ENCODE measurements at places on chromosomes 12 and 14. TPM values are rescaled to one million over a fixed set of nuclear protein-coding genes. Genes with fewer than 3 reads are reported as not detected.

GRCh38 chr14:59920378-59920683, 387 bp downstream of the LRRC9 start:
- no peaks in the 10 kb centered on the region for H3K36me3 ChIP-seq
- no peak overlapping the region for H3K4me3 ChIP-seq
- H3K27ac ChIP-seq: no peak overlapping the region
- H3K27me3 ChIP-seq: peaks cover 43% of the 10 kb centered on the region
- H3K4me1 ChIP-seq: no peaks in the 10 kb centered on the region

DNA sequence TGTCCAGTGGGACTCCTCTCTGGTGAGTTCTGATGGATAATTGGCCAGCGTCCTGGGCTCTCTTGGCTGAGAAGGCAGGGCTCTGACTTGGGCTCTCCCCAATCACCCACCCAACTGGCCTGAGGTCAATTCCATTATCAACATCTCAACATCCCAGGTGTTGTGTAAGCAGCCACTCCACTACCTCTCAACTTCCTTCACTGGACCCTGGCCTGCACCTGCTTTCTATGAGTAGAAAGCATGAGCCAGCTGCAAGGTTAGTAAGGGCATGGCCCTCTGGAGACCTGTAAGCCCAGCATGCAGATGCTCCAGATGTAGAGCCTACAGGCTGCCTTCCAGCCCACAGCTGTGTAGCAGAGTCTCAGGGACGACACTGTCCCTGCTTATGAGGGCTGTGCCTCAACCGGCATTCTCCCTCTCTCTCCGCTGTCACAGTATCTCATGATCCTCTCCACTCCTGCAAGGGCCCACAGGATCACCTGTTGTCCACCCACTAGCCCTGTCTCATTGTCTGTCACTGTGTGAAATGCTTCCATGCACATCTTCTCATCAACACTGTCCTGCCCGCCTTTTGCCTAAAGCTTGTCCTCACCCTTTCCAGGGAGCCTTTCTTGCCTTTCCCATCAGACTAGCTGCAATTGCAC, 5.4 kb upstream of the KRT81 start:
- no peak for DNase-seq
- peaks cover 34% of the 10 kb centered on the region for H3K27me3 ChIP-seq
- H3K36me3 ChIP-seq: no peaks in the 10 kb centered on the region
- no peak overlapping the region for H3K27ac ChIP-seq

MTHFD1 gene
- 104 TPM for total RNA-seq

ABCC9 gene
- not detected for total RNA-seq

IAPP gene
- not detected for total RNA-seq

- no peak for DNase-seq
- H3K27me3 ChIP-seq: no peaks in the 10 kb centered on the region
- no peaks in the 10 kb centered on the region for H3K36me3 ChIP-seq
- peak overlapping the region; percentile 37 for H3K4me3 ChIP-seq
Measured at GRCh38 chr12:132686825-132687210, 324 bp downstream of the POLE start.

GRCh38 chr14:74756326-74756725, 6.8 kb upstream of the YLPM1 start:
- no peak overlapping the region for H3K4me3 ChIP-seq
- no peak for DNase-seq
- no peaks in the 10 kb centered on the region for H3K4me1 ChIP-seq
- H3K27ac ChIP-seq: no peak overlapping the region
- no peaks in the 10 kb centered on the region for H3K36me3 ChIP-seq

MEG3 gene
- total RNA-seq: 227 TPM

CCDC38 gene
- total RNA-seq: not detected

- H3K4me1 ChIP-seq: peaks cover 6% of the 10 kb centered on the region
- no peak overlapping the region for H3K27ac ChIP-seq
- no peak for DNase-seq
- H3K27me3 ChIP-seq: peaks cover 3% of the 10 kb centered on the region
- no peaks in the 10 kb centered on the region for H3K36me3 ChIP-seq
- H3K4me3 ChIP-seq: no peak overlapping the region
Measured at GRCh38 chr12:92550661-92551060, 152.1 kb upstream of the PLEKHG7 start.

GRCh38 chr12:45912774-45913173, 77.6 kb downstream of the SCAF11 start:
- peak; percentile 30 for DNase-seq
- no peaks in the 10 kb centered on the region for H3K36me3 ChIP-seq
- H3K27me3 ChIP-seq: no peaks in the 10 kb centered on the region
- no peaks in the 10 kb centered on the region for H3K4me1 ChIP-seq
- no peak overlapping the region for H3K4me3 ChIP-seq

DNA sequence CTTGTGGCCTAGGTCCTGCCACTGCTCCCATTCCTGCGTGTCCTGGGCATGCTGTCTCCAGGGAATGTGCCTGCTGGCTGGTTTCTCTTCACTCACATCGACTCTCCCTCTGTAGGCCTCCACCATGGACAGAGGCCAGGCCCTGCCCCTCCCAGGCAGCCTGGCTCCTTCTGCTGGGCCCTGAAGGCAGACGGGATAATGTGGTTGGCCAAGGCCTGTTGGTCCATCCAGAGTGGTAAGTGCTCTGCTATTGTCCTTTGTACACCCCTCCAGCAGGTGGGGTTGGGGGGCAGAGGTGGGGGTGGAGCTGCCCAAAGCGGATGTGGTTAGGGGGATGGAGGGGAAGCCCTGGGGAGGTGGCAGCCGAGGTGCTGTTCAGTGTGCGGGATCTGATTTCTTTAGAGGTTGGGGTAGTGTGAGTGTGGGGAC, 9.5 kb upstream of the NR4A1 start:
- no peak overlapping the region for H3K27ac ChIP-seq
- peaks cover 33% of the 10 kb centered on the region for H3K4me1 ChIP-seq
- no peaks in the 10 kb centered on the region for H3K27me3 ChIP-seq
- no peak for DNase-seq
- no peaks in the 10 kb centered on the region for H3K36me3 ChIP-seq

GRCh38 chr12:132427999-132428935, 61.7 kb upstream of the FBRSL1 start:
- H3K4me3 ChIP-seq: no peak overlapping the region
- no peaks in the 10 kb centered on the region for H3K27me3 ChIP-seq
- H3K36me3 ChIP-seq: no peaks in the 10 kb centered on the region
- no peak for DNase-seq

DNA sequence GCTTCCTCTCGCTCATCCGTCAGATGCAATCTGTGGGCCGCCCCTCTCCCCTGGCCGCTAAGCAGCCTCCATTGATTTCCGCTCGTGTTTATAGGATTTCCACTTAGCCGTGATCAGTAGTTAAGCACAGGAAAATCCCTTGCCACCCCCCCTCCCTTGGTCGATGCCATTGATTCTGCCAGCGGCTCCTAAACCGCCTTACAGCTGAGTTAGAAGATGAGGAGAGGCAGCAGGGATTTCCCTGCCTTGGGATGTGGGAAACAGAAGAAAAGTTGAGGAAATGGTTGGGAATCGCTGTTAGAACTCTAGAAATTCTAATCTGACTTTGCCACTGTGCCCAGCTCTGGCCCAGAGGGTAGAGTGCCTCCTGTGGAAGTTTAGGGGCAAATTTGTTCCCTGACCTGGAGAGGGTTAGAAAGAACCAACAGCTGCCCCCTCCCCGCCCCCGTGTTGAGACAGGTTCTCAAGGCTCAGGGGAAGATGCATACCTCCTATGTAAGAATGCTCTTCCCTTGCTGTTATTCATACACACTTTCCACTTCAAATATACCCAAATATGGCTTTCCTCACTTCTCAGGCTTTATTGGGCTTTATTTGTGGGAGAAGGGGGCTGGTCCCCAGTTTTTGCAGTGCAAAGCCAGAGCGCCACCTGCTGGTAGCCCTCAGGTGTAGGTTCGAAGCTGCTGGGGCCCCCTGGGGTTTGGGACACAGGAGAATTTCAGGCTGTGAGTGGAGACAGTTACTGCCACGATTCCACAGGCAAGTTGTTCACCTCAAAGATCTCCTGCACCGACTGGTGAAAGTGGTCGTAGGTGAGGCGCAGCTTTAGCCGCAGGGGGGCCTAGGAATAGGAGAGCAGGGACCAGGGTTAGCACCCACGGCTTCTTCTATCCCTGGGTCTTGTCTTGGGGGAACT, 3.2 kb downstream of the THTPA start:
- H3K27me3 ChIP-seq: no peaks in the 10 kb centered on the region
- peaks cover 11% of the 10 kb centered on the region for H3K36me3 ChIP-seq
- H3K4me1 ChIP-seq: peaks cover 11% of the 10 kb centered on the region
- H3K4me3 ChIP-seq: no peak overlapping the region
- DNase-seq: peak; percentile 35

DNA sequence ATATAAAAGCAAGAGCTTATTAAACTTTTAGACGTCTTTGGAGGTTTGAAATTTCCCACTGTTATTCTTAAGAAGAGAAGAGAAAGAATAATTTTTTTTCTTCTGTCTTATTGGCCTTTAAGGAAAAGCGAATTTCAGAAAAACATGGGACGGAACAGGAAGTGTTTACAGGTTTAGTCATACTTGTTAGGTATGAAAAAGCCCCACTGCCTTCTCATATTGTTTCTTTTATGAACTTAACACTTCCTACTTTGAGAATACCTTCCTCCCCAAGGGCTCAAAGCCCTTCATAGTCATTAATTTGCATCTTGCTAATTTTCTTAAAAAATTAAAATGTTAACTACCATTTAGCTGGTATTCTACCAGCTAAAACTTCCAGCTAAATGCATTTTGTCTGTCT, 82.0 kb downstream of the ETV6 start:
- H3K4me1 ChIP-seq: peaks cover 33% of the 10 kb centered on the region
- no peaks in the 10 kb centered on the region for H3K27me3 ChIP-seq
- peak; percentile 83 for DNase-seq
- H3K27ac ChIP-seq: peak overlapping the region; percentile 91
- H3K36me3 ChIP-seq: peaks cover 2% of the 10 kb centered on the region

DNA sequence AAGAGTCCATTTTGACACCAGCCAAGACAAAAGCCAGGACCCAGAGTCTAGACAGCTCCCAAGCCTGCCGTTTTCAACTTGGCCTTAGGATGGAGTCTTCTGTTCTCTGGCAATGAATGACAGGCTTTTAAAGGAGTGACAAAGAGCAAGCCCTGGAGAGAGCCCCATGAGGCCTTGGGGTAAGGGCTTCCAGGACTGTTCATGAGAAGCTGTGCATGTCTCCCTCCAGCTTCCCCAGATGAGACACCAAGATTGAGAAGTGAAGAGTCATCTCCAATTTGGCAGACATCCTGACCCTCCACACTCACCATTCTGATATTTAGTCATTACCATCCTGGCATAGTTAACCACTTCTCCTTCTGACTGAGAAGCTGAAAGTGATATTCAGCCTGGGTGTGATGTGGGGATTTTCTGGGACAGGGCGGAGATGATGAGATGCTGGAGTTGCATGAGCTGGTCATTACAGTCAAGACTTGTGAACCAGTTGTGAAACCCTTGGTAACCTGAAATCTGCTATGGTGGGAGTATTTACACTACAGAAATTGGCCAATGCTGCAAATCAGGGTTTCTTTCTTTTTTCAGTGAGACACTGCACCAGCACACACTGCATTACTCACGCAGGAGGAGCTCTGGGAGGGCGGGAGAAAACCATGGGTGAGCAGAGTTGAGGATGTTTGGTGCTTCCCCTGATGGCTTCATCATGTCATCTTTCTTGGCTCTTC, 77.8 kb downstream of the VCPKMT start:
- H3K4me1 ChIP-seq: peaks cover 22% of the 10 kb centered on the region
- no peak overlapping the region for H3K4me3 ChIP-seq
- DNase-seq: no peak
- no peaks in the 10 kb centered on the region for H3K27me3 ChIP-seq

DNA sequence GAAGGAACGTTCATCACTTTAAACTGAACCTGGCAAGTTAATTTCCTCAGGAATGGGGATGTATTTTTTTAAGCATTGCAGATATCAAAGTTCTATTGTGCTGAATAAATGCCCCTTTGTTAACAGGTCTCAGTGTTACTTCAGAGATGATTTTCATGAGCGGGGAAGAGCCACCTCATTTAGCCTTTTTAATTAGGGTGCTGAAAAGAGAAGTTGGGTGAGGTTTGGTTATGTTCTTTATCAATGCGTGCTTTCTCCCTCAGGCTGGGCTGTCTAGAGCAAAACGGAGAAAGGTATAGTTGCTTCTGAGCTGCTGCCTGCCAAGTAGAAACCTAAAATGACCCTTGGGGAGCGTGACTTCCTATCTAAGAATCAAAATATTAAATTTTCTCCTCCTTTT, 8.0 kb upstream of the HIP1R start:
- peaks cover 1% of the 10 kb centered on the region for H3K27me3 ChIP-seq
- H3K4me1 ChIP-seq: peaks cover 5% of the 10 kb centered on the region
- H3K36me3 ChIP-seq: no peaks in the 10 kb centered on the region
- H3K4me3 ChIP-seq: no peak overlapping the region
- no peak for DNase-seq

DNA sequence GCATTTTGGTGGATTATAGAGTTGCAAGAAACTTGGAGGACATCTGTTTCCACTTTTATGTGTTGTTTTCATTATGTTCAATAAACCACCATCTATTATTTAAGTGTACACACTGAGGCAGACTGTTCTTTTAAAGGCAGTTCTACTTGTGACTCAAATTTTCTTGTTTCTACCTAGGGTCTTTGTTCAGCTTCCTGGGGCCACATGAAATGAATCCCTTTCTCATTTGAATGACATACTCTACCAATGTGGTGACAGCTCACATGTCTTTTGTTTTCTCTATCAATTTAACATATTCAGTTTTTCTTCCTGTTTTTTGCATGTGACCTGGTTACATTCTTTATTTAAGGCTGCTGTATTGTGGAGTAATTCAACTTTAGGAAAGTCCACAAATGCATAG, 7.9 kb downstream of the SLC16A7 start:
- no peak overlapping the region for H3K27ac ChIP-seq
- H3K27me3 ChIP-seq: no peaks in the 10 kb centered on the region
- H3K4me3 ChIP-seq: no peak overlapping the region

DNA sequence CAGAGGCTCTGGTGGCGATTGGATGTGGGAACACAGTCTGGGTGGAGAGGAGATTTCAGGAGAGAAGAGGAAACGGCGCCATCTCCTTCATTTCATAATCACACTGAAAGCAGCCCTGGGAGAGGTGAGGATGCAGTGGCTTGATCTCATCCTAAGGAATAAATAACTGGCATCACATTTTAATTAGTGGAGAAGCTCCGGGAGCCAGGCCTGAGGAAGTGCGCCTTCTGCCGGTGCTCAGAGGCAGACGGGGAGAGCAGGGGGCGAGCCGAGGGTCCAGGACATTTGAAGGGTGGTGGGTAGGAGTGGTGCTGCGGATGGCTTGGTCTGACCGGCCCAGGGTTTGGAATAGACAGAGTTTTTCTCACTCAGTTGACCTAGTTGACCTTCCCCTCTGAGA, 265.0 kb downstream of the CACNA1C start:
- no peaks in the 10 kb centered on the region for H3K36me3 ChIP-seq
- no peaks in the 10 kb centered on the region for H3K4me1 ChIP-seq
- no peak overlapping the region for H3K4me3 ChIP-seq
- DNase-seq: no peak
- H3K27ac ChIP-seq: no peak overlapping the region

DNA sequence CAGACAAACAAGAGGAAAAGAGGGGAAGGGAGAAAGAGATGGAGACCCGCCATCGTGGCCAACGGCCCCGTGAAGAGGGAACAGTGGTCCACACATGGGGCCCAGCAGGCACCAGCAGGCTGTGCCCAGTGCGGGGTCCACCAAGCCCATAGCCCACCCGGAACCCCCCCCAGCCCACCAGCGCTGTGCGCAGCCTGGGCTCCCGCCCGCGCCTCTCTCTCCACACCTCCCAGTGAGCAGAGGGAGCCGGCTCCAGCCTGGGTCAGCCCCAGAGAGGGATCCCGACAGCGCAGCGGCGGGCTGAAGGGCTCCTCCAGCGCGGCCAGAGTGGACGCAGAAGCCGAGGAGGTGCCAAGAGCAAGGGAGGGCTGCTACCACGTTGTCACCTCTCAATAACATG, 105.0 kb upstream of the TMTC1 start:
- H3K27me3 ChIP-seq: peaks cover 2% of the 10 kb centered on the region
- H3K27ac ChIP-seq: no peak overlapping the region
- no peaks in the 10 kb centered on the region for H3K4me1 ChIP-seq
- H3K36me3 ChIP-seq: no peaks in the 10 kb centered on the region

ARMH4 gene
- 3.0 TPM for total RNA-seq

CISTR gene
- total RNA-seq: not detected
